Stimulated activated CD8-positive, alpha-beta memory T cell treated with anti-CD3 and anti-CD28 coated beads, Interleukin-4, amount 100 ng/mL, for 48 hours (primary cell): ENCODE measurements at places on chromosomes 3 and 15.

- DNase-seq = no peak
Observed at GRCh38 chr15:56371495-56372147, 6.4 kb downstream of the TEX9 start.

DNA sequence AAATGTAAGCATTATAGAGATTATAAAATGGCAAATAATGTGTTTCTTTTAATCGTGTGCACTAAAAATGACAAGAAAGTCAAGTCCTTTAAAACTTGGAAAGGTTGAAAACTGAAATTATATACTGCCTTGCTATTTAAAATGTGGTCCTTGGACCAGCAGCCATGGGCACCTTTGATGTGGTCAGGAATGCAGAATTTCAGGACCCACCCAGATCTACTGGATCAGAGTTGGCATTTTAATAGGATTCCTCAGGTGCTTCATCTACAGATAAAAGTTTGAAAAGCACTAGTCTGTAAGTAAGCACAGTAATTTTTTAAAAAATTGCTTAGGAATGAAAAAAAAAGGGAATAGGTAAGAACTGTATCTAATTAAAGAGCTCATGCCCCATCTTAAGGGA lies 55.8 kb downstream of the ADAMTS9 start:
- DNase-seq = no peak

GRCh38 chr3:72018343-72018984 lies 233.5 kb upstream of the PROK2 start:
- DNase-seq = peak; percentile 34

DNA sequence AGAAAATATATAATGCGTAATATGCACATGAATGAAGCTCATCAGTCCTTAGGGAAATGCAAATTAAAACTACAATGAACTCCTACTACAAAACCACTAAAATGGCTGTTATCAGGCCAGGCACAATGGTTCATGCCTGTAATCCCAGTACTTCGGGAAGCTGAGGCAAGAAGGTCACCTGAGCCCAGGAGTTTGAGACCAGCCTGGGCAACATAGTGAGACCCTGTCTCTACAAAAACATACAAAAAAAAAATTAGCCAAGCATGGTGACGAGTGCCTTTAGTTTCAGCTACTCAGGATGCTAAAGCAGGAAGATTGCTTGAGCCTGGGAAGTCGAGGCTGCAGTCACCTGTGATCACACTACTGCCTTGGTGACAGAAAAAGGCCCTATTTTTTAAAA lies 85.2 kb downstream of the MAP4 start:
- DNase-seq = no peak

- peak; percentile 86 for DNase-seq
Observed at GRCh38 chr15:74438721-74439316, 5.1 kb upstream of the SEMA7A start.

GRCh38 chr15:68326711-68327354 lies 49.3 kb downstream of the FEM1B start:
- DNase-seq = no peak

DNA sequence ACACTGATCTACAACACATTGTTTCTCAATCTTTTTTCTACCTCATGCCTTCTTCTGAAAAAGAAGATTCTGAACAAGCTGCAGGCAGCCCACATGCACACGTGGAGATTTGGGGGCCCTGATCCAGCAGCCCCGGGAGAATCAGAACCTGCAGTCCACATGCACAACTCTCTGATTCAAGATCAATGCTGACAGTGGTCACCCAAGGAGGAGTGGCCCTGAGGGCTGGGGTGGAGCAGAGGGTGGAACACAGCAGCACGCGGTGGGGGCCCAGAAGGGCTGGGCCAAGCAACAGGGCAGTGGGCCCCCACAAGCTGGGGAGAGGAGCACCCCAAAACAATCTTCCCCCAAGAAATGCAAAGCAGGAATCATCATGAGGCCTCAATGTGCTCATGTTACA lies 202.1 kb upstream of the NSMCE3 start:
- DNase-seq = no peak

GRCh38 chr15:36501063-36501678 lies 78.3 kb upstream of the CDIN1 start:
- DNase-seq = no peak

GRCh38 chr15:65888981-65889380 lies 19.7 kb downstream of the RAB11A start:
- no peak for DNase-seq

DNA sequence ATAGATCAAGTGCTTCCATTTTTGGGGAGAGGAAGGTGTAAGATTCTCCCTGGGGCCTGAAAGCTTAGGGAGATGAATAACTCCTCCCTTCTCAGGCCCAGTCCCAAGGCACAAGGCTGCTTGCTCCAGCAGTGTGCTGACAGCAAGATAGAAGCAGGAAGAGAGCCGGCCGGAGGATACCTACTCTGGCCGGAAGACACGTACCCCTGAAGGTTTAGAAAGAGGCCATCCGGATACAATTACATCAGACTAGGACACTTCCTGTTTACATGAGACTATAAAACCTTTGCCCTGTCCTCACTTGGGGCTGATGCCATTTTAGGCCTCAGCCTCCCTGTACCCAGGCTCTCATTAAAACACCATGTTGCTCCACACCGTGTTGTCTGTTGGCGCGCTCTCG lies 329.9 kb downstream of the SV2B start:
- DNase-seq = no peak

GRCh38 chr3:135304378-135304777 lies 509.3 kb downstream of the EPHB1 start:
- DNase-seq = no peak

DNA sequence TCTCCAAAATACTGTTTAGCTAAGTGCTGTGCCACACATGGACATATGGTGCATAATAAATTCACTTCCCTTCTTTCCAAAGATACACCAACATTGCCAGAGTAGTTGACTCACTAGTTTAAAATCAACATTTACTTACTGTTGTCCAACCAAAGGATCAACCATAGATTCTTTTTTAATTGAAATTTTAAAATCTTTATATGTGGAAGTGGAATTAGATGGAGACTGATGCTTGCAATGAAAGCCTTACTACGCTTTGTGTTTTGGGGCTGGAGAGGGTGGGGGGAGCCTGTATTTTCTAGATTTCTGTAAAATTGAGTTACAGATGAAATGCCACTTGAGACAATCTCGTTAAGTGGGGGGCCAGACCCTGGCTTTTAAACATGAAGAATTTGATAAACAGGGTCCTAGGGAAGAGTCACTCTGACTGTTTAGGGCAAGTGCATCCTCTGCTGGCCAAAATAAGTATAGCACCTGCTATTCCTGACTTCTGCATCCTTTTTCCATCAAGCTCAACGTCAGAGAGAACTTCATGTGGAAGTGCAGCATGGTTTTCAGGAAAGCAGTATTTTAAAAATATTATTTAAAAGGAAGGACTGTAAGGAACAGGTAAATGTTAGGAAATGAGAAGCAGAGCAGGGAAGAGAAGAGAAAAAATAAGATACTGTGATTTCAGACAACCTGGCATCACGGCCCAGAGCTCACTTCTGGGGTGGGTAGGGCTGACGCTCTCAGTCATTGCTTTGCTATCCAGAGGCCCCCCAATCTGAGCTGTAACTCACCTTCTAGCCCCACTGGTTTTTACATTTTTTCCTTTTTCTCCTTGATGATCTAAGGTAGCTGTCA lies 76.7 kb downstream of the BOC start:
- DNase-seq = peak; percentile 73

- no peak for DNase-seq
Observed at GRCh38 chr15:40087991-40088928, 20.4 kb downstream of the BMF start.

GRCh38 chr15:100947760-100948429 lies 28.7 kb downstream of the LRRK1 start:
- DNase-seq = no peak

GRCh38 chr3:139811331-139811730 lies 123.7 kb upstream of the CLSTN2 start:
- DNase-seq = no peak
